ENCODE measurements at places on chromosomes 12 and 14. TPM values are rescaled to one million over a fixed set of nuclear protein-coding genes. Genes with fewer than 3 reads are reported as not detected.

OTOGL gene
- 0.50 TPM for total RNA-seq

SNAPC1 gene
- 21.4 TPM for total RNA-seq

PRH2 gene
- total RNA-seq, result not detected

MANSC1 gene
- 0.22 TPM for total RNA-seq

SELPLG gene
- total RNA-seq, result 2.1 TPM

KRT6C gene
- not detected for total RNA-seq

METAP2 gene
- total RNA-seq, result 104 TPM

ACVRL1 gene
- total RNA-seq, result 23.3 TPM

FAM181A gene
- total RNA-seq, result not detected

- no peak overlapping the region for H3K27ac ChIP-seq
- no peak overlapping the region for H3K4me3 ChIP-seq
- no peaks in the 10 kb centered on the region for H3K27me3 ChIP-seq
- no peaks in the 10 kb centered on the region for H3K36me3 ChIP-seq
Measured at GRCh38 chr12:42958291-42958674, 368.7 kb upstream of the PRICKLE1 start.

DNA sequence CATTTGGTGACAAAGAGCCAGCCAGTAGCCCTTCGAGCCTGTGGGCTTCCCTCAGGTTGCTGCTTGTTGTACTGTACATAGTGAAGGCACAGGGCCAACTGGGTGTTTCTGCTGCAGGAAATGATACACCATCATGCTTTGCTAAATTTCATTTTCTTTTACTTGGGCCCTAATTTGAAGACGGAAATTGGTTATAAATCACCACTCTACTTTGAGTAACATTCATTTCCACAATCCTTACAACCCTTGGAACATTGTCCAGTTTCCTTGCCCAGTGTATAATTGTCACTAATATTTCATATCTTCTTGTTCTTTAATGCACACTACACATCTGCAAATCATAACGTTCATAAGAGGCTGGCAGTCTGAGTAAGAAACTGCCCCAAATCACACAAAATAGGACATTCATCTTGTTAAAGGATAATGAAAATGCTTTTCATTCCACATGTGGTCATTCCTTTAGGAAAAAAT lies 30.2 kb downstream of the MSRB3 start:
- H3K27me3 ChIP-seq, result no peaks in the 10 kb centered on the region
- H3K36me3 ChIP-seq, result peaks cover 13% of the 10 kb centered on the region
- no peak for DNase-seq
- H3K4me3 ChIP-seq, result no peak overlapping the region
- peaks cover 36% of the 10 kb centered on the region for H3K4me1 ChIP-seq

GRCh38 chr12:109502332-109502731 lies 24.9 kb downstream of the UBE3B start:
- DNase-seq, result no peak
- H3K4me1 ChIP-seq, result no peaks in the 10 kb centered on the region
- peaks cover 48% of the 10 kb centered on the region for H3K36me3 ChIP-seq
- no peak overlapping the region for H3K4me3 ChIP-seq
- no peaks in the 10 kb centered on the region for H3K27me3 ChIP-seq
- no peak overlapping the region for H3K27ac ChIP-seq

DNA sequence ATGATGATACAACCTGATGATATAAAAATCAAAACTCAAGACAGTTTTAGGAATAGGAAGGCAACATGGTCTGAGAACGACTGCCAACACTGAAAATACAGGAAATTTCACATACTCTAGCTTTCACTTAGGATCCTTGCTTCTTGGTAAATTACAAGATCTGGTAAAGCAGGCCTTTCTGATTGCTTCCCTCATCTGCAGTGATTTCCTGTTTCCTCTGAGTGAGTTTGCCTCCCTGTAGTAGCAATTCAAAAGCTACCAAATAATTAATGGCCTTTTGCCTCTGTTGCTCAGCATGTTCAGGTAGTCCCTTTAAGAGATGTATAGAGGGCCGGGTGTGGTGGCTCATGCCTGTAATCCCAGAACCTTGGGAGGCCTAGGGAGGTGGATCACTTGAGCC lies 2.0 kb upstream of the IRAK3 start:
- H3K27me3 ChIP-seq, result no peaks in the 10 kb centered on the region
- H3K27ac ChIP-seq, result no peak overlapping the region
- no peak overlapping the region for H3K4me3 ChIP-seq

DNA sequence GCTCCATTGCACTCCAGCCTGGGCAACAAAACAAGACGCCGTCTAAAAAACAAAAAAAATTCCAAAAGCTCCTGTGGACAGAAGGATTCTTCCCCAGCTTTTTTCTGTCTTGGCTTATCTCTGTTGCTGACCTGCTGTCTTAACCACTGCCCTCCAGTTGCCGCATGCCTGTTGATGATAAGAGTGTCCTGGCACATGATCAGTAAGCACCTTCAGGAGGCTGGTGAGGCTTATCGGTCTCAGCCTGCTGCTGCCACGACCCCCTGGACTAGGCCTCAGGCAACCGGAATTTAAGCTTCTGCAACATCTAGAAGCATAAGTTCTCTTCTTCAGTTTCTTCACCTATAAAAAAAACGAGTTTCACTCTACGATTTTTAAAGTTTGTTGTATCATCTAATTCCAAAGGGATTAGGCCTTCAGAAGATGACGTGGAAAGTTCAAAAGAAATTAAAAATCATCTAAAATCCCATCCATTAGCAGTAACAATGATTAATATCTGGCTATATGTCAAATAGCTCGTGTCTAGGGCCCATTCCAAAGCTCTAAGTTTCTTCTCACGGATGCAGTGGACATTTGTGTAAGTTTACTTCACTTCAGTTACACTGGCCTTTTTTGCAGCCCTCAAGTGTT lies 46.4 kb downstream of the RESF1 start:
- no peaks in the 10 kb centered on the region for H3K27me3 ChIP-seq
- no peak overlapping the region for H3K27ac ChIP-seq

GRCh38 chr14:38367922-38368321 lies 112.0 kb upstream of the CLEC14A start:
- DNase-seq, result no peak
- H3K4me3 ChIP-seq, result no peak overlapping the region
- no peaks in the 10 kb centered on the region for H3K36me3 ChIP-seq
- H3K27ac ChIP-seq, result no peak overlapping the region
- no peaks in the 10 kb centered on the region for H3K27me3 ChIP-seq

DNA sequence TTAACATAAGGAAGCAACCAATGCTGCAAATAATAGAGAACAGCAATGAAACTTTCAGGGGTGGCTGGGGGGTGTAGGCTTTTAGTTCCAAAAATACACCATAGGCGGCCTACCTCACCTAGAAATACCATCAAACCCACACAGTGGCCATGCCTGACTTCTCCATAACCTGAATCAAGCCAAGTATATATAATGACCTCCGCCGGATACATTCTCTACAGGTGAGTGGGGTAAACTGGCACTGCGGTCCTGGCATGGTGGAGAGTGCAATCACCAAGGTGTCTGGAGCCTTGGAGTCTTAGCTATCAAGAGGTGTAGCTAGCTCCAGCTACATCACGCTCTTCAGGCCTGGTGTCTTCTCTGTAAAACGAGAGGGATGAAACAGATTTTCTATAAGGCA lies 1.2 kb downstream of the ZBTB25 start:
- DNase-seq, result no peak
- H3K27ac ChIP-seq, result peak overlapping the region; percentile 96
- peaks cover 21% of the 10 kb centered on the region for H3K36me3 ChIP-seq
- H3K27me3 ChIP-seq, result no peaks in the 10 kb centered on the region

GRCh38 chr14:82720946-82721345 lies 1187.3 kb upstream of the SEL1L start:
- H3K4me1 ChIP-seq, result no peaks in the 10 kb centered on the region
- no peak overlapping the region for H3K4me3 ChIP-seq
- H3K27me3 ChIP-seq, result no peaks in the 10 kb centered on the region
- H3K27ac ChIP-seq, result no peak overlapping the region

GRCh38 chr14:63938198-63939005 lies 85.6 kb downstream of the SYNE2 start:
- H3K27me3 ChIP-seq, result no peaks in the 10 kb centered on the region
- H3K27ac ChIP-seq, result no peak overlapping the region
- H3K4me3 ChIP-seq, result no peak overlapping the region
- no peak for DNase-seq
- H3K4me1 ChIP-seq, result no peaks in the 10 kb centered on the region
- 0 out of 2 replicates have a peak, but pooled peaks cover 4% of the 10 kb centered on the region for H3K36me3 ChIP-seq

DNA sequence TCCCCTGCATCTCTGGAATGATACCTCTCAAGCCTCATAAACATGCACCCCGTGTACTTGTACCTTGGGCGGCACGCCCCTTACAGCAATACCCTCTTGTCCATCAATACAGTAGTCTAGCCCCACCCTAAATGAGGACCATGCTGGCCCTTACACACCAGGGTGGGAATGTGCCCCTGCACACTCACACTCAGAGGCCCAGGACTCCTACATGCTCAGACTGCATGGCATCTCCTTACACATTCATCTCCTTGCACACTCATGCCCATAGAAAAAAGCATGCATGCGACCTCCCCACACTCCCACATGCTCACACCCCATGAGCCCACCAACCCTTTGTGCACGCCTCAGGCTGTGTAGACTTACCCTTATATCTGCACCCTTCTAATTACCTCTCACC lies 22.0 kb downstream of the ITGA7 start:
- H3K4me1 ChIP-seq, result no peaks in the 10 kb centered on the region
- peaks cover 9% of the 10 kb centered on the region for H3K27me3 ChIP-seq
- no peak for DNase-seq
- H3K27ac ChIP-seq, result no peak overlapping the region
- no peak overlapping the region for H3K4me3 ChIP-seq

GRCh38 chr14:64879635-64880220 lies at the start of gene SPTB:
SPTB (minus strand) TSS chr14:64879907; CDS start chr14:64823094, 56,813 bp downstream.
- peaks cover 14% of the 10 kb centered on the region for H3K4me1 ChIP-seq
- no peak within 1 kb of the TSS for H3K27ac ChIP-seq
- no peaks in the 10 kb centered on the region for H3K36me3 ChIP-seq

- DNase-seq, result no peak
- H3K4me1 ChIP-seq, result no peaks in the 10 kb centered on the region
- no peak overlapping the region for H3K27ac ChIP-seq
- H3K36me3 ChIP-seq, result no peaks in the 10 kb centered on the region
Measured at GRCh38 chr14:85172290-85172689, 357.7 kb upstream of the FLRT2 start.

DNA sequence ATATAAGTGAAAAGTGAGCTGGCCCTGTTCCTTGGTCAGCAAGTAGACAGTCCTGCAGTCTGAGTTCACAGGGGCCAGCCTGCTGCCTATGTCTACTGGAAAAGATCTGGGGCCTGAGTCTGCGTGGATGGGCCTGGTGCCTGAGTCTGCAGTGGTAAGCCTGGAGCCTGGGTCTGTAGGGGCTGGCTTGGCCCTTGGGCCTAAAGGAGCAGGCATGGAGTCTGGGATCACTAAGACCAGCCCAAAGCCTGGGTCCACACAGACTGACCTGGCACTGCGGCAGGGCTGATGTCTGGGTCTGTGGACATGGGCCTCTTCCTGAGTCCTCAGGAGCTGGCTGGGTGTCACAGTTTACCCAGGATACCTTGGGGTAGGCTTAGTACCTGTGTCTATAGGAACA lies 95.4 kb downstream of the KLHL28 start:
- no peak overlapping the region for H3K4me3 ChIP-seq
- no peak for DNase-seq
- H3K4me1 ChIP-seq, result no peaks in the 10 kb centered on the region
- no peaks in the 10 kb centered on the region for H3K27me3 ChIP-seq
- H3K27ac ChIP-seq, result no peak overlapping the region

DNA sequence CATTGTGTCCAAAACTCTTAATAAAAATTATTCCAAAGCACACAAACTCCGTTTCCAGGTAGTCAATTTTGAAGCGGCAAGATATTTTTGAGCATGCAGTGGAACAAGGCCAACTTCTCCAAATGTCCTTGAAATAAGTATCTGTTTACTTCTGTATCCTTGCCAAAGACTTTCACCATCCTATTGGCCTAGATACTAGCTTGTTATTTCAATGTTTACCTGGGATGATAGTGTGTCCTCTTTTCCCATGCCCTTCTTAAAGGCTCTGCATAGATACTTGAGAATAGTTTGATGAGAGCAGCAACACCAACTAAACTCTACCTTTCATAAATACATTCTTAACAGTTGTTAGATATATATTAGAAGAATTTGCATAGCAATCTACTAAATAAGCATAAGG lies 160.9 kb downstream of the KCNC2 start:
- no peak overlapping the region for H3K4me3 ChIP-seq
- no peak overlapping the region for H3K27ac ChIP-seq
- H3K36me3 ChIP-seq, result no peaks in the 10 kb centered on the region
- 0 out of 2 replicates have a peak, but pooled peaks cover 3% of the 10 kb centered on the region for H3K27me3 ChIP-seq

GRCh38 chr12:7128681-7129286 lies at the start of gene RBP5:
RBP5 (minus strand) TSS chr12:7128889; CDS start chr12:7128775, 114 bp downstream.
- no peak for DNase-seq
- H3K4me1 ChIP-seq, result peaks cover 13% of the 10 kb centered on the region
- H3K27ac ChIP-seq, result no peak within 1 kb of the TSS

GRCh38 chr12:102479099-102479885 lies 1.1 kb downstream of the IGF1 start:
- H3K4me3 ChIP-seq, result no peak overlapping the region
- DNase-seq, result no peak
- H3K36me3 ChIP-seq, result no peaks in the 10 kb centered on the region
- H3K4me1 ChIP-seq, result peaks cover 23% of the 10 kb centered on the region
- no peak overlapping the region for H3K27ac ChIP-seq

DNA sequence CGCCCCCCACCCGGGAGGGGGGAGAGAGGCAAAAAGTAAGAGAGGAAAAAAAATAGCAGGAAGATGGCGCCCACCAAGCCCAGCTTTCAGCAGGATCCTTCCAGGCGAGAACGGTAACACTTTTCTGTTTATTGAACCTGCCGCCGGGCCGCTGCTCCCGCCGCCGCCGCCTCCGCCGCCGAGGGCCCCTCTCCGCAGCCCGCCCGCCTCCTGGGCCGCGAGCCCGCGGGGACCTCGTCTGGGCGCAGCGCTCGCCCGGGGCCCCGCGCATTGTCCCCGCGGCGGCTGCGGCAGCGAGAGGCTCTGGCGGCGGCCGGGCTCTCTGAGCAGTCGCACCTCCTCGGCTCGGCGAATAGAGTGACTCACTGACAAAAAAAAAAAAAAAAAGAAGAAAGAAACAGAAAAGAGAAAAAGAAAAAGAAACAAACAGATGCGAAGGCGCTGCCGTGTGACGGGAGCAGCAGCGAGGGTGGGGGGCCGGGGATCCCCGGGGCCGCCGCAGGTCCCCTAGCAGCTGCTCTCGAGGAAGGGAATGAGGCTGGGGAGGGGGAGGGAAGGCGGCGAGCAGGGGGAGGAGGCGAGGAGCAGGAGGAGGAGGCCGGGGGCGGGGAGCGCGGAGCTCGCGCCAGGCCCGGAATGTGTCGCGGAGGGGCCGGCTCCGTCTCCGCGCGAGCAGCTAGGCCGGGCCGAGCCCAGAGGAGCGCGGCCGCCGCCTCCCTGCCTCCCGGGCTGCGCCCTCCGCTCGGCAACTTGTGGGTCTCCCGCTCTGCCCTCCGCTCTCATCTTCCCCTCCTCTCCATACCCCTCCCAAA lies 781 bp downstream of the NPAS3 start:
- peak; percentile 37 for DNase-seq
- H3K36me3 ChIP-seq, result no peaks in the 10 kb centered on the region
- no peak overlapping the region for H3K27ac ChIP-seq
- H3K27me3 ChIP-seq, result peaks cover 57% of the 10 kb centered on the region
